Activated T-helper 1 cell treated with anti-CD3 and anti-CD28 coated beads, Interleukin-2, amount 50 U/mL, for 16 hours (primary cell): ENCODE measurements at places on chromosomes 1 and 21.
A peak's percentile ranks its signal among the peaks of the same experiment; 100 is the strongest.

DNA sequence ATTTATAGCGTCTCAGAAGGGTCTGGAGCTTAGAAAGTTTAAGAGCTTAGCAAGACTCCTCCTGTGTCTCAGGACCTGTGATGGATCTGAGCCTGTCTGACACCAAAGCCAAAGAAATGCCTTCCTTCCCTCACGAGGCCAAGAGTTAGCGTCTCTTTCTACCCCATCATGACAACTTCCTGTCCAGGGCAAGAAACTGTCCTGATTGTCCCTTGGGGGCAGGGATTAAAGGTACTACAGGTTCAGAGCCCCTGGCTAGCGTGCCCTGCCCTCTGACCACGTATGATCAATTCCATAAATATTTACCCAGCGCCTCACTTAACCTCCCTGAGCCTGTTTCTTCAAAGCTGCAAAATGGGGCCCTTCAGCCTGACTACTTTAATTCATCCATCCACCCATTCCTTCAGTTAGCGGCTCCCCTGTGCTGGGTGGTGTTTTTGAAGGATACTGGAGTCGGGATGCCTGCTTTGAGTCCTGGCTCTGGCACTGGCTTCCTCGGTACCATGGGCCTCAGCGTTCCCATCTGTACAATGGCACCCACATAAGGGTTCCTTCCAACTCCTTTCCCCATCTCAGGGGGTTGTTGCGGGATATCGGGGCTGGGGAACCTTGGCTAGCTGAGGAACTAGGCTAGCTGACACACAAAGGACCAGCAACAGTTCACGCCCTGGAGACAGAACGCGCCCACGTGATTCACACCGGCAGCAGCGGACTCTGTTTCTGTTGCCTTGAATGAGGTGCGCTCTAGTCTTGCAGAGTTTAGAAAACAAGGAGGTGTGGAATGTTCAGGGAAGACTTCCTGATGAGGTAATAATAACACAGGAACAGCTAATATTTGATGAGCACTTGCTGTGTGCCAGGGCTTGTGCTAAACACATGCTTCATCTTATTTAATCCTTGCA is 23.0 kb upstream of the EPHA2 start:
- no peak for DNase-seq

- no peak for DNase-seq
These were observed 59.3 kb downstream of the COL18A1 start for GRCh38 chr21:45464309-45464708.

GRCh38 chr1:111006556-111006955 is 42.8 kb upstream of the LRIF1 start:
- DNase-seq = no peak

- peak; percentile 63 for DNase-seq
These were observed 25.3 kb upstream of the ETV3 start for GRCh38 chr1:157163273-157164127.

GRCh38 chr21:46665566-46665965 is 30.1 kb downstream of the PRMT2 start:
- DNase-seq = no peak
